ENCODE measurements at places on chromosomes 7 and 10. TPM values are rescaled to one million over a fixed set of nuclear protein-coding genes. Genes with fewer than 3 reads are reported as not detected.

Gene DRGX
- total RNA-seq = 0.05 TPM

Gene CTAGE15
- 0.24 TPM for total RNA-seq

GRCh38 chr10:106519376-106520030 lies 645.0 kb downstream of the SORCS1 start:
- no peak for DNase-seq

Gene ODAD2
- total RNA-seq = 0.76 TPM

DNA sequence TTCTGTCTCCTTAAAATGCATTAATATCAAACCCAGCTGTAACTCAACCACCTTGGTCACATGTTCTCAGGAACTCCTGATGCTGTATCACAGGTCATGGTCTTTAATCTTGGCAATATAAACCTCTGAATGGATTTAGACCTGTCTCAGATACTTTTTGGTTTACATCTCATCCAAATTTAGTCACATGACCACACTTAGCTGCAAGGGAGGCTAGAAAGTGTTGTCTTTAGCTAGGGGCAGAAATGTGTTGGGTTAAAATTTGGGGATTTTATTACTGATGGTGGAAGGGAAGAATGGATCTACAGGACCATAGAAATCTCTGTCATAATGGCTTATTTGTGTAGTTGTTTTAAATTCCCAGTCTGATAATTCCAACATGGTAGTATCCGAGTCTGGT lies 29.6 kb upstream of the IL15RA start:
- no peak for DNase-seq

- DNase-seq = peak; percentile 67
These were observed 33.9 kb downstream of the CACUL1 start for GRCh38 chr10:118720685-118721538.

Gene ECHS1
- 39.8 TPM for total RNA-seq

- no peak for DNase-seq
These were observed 119.5 kb downstream of the AOAH start for GRCh38 chr7:36604806-36605205.

DNA sequence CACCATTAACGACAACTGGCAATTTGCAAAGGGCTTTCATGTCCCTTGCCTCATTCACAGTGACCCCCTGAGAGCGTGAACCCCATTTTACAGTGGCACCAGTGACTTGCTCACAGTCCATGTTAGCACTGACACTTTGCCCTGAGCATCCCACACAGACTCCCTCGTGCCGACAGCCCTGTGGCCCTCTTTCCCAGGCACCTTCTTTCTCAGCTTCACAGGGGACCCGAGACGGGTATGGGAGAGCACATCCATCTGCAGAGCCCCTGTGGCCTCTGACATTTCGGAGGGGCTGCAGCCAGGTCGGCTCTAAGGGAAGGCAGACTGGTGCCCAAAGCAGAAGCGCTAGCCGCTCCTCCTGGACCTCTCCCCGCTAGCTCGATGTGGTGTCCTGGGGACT lies 10.8 kb downstream of the LOXL4 start:
- DNase-seq = no peak

Gene NODAL
- total RNA-seq = 0.28 TPM

Gene LRIT1
- total RNA-seq = not detected

- no peak for DNase-seq
These were observed 37.8 kb upstream of the ZNF365 start for GRCh38 chr10:62336404-62336803.

GRCh38 chr10:37777056-37777455 lies 80.4 kb downstream of the ZNF248 start:
- DNase-seq = no peak

Gene CLEC5A
- total RNA-seq = 0.57 TPM

- DNase-seq = no peak
These were observed 166.4 kb upstream of the ADO start for GRCh38 chr10:62638062-62638477.

DNA sequence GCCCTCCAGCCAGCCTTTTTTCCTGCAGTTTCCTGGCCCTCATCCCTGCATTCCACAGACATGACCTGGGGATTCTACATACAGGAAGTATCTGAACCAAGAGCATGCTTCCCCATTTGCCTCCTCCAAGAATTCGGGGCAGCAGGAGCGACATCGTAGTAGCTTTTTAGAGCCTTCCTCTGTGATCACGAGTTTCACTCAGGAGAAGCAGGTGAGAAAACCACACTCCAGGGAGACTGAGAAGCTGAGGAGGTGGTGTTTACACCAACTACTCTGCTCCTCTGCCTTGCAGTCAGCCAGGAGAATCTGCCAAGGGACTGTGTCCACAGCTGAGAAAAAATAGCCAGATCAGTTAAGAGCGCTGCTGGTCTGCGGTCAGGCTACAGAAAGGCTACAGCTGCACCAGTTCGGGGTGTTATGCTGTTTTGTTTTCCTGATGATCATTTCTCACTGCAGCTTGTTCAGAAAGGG lies 54.1 kb downstream of the HSPA12A start:
- no peak for DNase-seq

- no peak for DNase-seq
These were observed 664.5 kb upstream of the VSTM2A start for GRCh38 chr7:53877688-53878087.

DNA sequence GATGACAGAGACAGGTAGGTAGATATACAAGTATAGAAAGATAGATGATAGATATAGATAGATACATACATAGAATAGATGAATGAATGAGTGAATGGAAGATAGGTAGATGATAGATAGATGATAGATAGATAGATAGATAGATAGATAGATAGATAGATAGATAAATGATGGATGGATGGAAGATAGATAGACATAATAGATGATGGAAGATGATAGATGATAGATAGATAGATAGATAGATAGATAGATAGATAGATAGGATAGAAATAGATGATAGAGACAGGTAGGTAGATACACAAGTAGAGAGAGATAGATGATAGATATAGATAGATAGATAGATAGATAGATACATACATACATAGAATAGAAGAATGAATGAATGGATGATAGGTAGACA lies 510.1 kb upstream of the AUTS2 start:
- DNase-seq = no peak

GRCh38 chr7:47428768-47429472 lies 153.0 kb downstream of the TNS3 start:
- DNase-seq = no peak

- no peak for DNase-seq
These were observed 15.2 kb upstream of the RASSF4 start for GRCh38 chr10:44944354-44944753.

Gene DLX5
- total RNA-seq = 0.66 TPM

Gene EN2
- total RNA-seq = under 0.01 TPM

GRCh38 chr10:133530506-133530905 lies 3.3 kb downstream of the CYP2E1 start:
- no peak for DNase-seq

GRCh38 chr10:33428682-33429081 lies 94.2 kb upstream of the NRP1 start:
- DNase-seq = no peak

DNA sequence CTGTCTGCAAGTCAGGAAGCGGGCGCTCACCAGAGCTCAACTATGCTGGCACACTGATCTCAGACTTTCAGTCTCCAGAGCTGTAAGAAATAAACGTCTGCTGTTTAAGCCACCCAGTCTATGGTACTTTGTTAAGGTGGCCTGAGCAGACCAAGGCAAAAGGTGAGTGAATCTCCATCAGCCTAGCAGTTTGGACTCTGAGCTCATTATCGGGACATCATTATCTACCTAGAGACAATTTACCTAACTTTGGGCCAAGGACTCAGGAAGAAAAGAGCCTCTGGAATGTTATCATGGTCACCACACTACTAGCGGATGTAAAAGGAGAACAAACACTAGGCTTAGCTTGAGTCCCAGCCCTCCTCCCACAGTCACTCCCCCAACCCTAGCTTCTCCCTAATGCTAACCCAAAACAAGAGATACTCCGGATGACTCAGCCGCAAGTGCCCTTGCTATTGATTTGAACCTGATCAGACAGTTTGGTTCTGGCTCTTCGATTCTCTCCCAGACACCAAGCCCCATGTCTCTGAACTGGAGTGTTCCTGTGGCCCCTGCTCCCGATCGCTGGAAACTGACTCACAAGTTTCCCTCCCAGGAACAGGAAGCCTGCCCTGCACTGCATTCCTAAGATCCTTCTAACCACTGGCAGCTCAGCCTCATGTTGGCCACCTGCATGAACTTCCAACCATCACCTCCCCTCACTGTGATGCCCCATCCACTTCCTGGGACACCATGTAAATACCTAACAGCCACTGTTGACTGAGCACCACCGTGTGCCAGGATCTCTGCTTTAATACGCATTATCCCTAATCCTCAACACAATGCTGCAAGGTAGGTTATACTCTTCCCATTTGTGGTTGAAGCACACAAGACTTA lies 34.5 kb downstream of the CREB3L2 start:
- no peak for DNase-seq

GRCh38 chr7:45080958-45081669 lies 7.7 kb downstream of the NACAD start:
- DNase-seq = no peak

GRCh38 chr10:72783410-72783833 lies 91.5 kb downstream of the MCU start:
- no peak for DNase-seq

Gene LHFPL3
- 0.14 TPM for total RNA-seq

DNA sequence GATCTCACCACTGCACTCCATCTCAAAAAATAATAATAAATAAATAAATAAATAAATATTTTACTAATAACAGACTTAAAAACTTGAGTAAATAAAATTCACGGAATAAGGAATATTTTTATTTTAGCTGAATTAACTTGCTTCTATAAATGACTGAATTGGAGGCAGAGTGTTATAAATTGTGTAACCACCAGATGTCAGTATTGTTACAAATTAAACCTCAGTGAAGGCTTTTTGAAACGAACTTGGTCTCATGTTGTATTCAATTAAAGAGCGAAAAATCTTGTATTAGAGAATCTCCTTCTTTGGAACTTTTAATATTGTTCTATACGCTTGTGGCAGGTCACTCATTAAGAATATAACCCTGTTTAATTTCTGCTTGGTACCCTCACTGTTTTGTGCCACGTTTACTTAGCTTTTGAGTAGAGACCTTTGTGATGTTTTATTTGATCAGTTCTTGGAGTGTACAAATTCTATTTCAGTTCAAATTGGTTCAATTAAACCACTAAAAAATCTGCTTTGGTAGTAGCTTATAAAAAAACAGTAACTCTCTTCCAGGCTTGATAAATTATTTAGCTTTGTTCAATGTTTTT lies 45.6 kb upstream of the SCIN start:
- peak; percentile 5 for DNase-seq

- DNase-seq = no peak
These were observed 121.9 kb upstream of the RAB18 start for GRCh38 chr10:27382176-27382575.

DNA sequence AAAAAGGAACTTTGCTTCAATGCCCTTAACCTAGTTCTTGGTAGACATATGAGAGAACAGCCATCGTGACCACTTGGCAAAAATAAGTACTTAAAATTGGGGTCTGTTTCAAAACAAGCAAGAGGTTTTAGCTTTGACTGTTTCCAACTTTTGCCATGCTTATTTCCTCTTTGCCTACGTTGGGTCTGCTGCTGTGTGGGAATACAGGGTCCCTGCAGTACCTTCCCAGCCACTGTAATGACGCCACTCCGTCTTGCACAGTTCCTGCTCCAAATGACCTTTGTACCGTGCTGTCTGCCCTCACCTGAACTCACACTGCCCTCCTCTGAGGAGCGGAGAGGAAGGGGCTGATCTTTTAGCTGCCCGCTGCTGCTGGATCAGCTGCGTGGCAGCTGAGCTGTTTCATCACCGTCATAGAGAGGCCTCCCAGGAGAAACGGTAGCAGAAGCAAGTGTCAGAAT lies 133.1 kb downstream of the MAPK8 start:
- no peak for DNase-seq

GRCh38 chr7:79282070-79282694 lies 171.3 kb downstream of the MAGI2 start:
- DNase-seq = peak; percentile 10

DNA sequence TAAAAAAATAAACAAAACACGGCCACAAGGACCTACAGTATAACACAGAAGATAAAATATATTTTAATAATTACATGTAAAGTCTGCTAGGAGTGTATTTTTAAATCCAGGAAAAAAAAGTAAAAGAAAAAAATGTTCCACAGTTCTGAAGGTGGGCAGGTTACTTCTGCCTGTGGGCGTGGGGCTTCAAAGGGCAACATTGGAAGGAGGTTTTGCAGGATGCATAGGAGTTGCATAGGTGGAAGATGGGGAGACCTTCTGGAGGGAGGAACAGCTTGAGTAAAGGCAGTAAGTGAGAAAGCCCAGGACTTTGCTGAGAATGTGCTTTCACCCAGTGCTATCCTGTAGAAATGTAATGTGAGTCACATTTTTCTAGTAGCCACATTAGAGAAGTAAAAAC lies 37.5 kb upstream of the PLXNA4 start:
- DNase-seq = no peak

GRCh38 chr10:129716211-129716681 lies 247.8 kb downstream of the EBF3 start:
- no peak for DNase-seq

DNA sequence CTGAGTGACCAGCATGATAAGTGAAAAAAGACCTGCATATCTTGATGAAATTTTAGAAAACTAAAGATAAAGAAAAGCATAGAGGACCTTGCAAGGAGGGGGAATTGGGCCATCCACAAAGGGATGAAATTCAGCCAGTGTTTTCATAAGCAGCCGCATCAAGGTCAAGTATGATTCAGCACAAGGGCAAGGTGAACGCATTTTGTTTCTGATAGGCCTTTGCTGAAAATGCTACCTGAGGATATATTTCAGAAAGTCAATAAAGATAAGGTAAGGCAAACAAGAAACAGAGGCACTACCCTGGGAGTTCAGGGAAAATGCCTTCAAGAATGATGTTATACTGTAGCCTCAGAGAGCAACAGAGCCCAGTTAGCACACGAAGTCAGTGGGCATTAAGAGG lies 55.0 kb upstream of the SHH start:
- no peak for DNase-seq

- DNase-seq = no peak
These were observed 120.6 kb downstream of the NEBL start for GRCh38 chr10:20776384-20777118.

DNA sequence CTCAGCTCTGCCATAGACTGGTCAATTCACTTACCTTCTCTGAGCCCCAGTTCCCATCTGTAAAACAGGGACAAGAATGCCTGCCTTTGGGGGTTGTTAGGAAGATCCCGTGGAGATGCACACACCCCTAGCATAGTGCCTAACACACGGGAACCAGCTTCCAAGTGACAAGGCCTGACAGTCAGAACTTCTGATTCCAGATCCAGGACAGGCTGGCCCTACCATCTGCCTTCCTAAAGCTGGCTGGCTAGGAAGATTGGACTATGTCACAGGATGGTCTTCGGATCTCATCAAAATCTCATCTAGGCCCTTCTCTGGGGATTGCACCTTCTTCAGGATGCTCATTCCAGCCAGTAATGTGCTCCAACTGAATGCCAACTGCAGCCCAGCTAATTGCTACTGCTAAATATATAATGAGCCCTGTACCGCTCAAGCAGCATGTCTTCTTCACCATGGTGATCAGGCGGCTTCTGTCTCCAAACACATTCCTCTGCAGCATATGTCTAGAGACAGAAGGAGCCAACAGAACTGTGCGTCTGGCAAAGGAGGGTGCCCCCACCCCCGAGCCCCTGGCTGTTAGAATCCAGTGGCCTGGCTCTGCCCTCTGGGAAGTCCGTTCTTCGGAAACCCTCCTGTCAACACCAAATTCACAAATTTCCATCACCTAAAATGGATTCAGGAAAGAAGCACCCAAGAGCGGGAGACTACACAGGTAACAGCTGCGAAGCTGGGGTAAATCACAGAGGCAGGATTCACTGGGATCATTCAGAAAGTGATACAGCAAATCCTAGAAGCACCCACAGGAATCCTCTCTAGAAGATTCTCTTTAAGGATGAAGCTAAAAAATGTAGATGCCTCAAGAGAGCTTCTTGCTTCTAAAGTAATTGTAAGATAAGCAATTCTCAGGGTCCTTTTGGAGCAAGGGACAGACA lies 142.1 kb upstream of the EEPD1 start:
- DNase-seq = no peak

Data from thymus (tissue), 14 donors.